ENCODE measurements at places on chromosomes 7 and 10.

DNA sequence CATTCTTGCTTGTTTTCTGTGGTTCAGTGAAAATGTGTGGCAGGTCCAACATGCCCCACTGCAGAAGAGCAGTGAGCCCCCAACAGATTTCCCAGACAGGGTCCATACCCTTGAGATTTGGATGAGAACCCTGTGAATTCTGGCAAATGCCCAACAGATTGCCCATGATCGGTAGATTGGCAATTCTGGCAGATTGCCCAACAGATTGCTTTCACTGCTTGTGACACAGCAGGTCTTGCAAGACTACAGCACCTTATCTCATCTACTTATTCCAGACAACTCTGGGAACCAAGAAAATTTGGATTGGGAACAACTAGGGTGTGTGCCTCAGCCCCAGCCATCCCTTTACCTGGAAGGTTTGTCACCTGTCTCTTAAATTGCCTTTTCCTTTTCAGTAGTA, 143.7 kb upstream of the COL1A2 start:
- DNase-seq, result no peak

DNA sequence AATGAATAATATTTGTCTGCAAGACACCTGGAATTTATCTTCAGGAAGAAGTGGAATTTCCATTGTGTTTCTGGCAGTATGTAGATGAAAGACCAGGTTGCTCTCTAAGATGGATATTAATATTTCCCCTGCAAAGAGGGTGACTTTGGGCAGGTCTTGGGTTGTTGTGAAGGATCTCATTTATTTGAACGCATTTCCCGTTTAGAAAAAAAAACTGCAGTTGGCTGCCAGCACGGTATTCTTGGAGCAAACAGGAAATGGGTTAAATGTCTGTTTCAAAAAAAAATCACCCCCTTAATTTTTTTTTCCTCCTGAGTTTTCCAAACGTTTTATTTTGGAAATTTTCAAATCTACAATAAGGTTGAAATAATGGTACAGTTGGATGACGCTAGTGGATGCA, 11.5 kb downstream of the EIF4H start:
- DNase-seq, result no peak

- DNase-seq, result no peak
Measured at GRCh38 chr10:30219971-30220751, 128.9 kb downstream of the MTPAP start.

DNA sequence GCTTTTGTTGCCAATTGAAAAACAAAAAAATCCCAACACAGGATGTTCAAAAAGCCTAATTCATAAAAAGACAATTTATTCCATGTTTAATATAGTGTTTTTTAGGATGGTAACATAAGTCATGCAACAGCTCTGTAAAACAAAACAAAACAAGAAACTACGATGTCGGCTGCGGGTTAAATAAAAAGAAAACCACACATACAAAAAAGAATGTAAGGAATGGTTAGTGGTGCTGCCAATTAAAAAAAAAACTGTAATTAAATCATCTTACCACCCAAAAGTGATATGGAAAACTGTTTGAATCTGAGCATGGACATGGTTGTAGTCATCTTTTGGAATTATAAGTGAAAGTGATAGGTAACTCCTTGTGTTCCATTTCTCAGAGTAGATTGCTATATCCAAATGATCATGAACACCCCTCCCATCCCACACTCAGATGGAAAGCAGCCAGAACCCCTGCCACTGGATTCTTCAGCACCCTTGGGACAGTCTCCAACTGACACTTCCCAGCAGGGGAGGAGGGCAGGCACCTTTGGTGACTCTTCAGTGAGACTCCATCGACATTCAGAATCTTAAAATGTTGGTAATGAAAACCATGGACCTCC, 14.3 kb upstream of the DAGLB start:
- no peak for DNase-seq

DNA sequence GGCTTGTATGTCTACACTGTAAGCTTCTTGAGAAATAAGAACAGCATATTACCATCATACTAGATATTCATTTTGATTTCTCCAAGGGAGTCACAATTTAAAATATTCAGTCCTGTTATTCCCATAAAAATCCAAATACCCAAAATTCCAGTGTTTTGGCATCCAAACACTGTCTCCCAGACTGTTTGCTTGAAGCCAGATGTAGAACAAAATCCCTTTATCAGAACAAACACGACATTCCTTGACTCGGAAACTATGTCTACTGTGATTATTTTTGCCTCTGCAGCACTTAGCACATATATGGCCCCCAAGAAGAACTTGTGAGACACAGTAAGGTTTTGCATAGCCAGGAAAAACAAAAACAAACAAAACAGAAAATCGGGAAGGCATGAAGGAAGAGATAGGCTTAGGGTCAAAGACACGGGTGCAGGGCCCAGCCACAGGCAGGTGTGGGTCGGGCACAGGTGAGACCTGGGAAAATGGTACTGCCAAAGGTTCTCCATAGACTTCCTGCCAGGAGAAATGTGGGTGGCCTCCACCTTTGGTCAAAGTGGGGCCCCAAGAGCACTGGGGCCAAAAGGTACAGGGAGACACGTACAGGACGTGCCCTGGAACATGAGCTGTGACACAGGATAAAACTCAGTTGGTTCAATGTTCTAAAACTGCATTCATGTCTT, 36.5 kb downstream of the CPXM2 start:
- no peak for DNase-seq

- DNase-seq, result no peak
Measured at GRCh38 chr10:97230146-97230545, 44.4 kb upstream of the SLIT1 start.

DNA sequence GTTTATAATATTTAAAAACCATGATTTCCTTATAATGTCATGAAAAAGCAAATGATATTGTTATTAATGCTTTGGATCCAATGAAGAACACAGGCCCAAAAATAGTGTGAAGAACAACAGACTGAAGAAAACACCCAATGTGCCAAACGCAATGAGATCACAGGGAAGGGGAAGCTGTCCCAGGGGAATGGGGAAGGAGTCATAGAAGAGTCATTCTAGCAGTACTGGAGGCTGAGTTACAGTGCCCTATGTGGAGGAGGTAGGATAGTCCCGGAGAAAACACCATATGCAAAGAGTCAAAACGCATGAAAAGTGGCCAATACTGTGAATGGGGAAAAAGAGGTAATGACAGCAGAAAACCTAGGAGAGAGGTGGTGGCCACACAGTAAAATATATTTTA, 50.9 kb downstream of the TPK1 start:
- DNase-seq, result no peak

GRCh38 chr10:51000976-51001375, 73.3 kb upstream of the PRKG1 start:
- no peak for DNase-seq

- DNase-seq, result no peak
Measured at GRCh38 chr7:68787566-68787965, 810.7 kb upstream of the AUTS2 start.

- no peak for DNase-seq
Measured at GRCh38 chr10:44935201-44935965, 24.2 kb upstream of the RASSF4 start.

DNA sequence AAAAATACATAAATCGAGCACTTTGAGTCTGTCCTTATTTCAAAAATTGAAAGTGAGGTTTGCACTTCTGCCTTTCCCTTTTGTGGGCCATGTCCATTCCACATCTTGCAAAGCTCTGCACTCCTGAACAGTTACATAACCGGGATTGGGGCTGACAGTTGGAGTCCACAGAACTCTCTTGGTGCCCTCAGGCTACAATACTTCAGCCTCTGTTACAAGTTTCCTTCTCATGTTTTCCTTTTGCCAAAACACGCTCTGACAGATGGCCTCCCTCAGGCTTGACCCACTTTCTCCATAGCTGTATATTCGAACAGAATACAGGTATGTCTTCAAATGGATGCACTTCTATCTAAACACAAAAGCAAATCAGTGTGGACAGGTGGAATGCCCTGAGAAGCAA, 335.9 kb downstream of the WDR37 start:
- no peak for DNase-seq

- DNase-seq, result no peak
Measured at GRCh38 chr7:22604246-22604645, 104.3 kb upstream of the STEAP1B start.

Measured in activated CD4-positive, alpha-beta T cell treated with anti-CD3 and anti-CD28 coated beads for 24 hours (primary cell).